ENCODE measurements at places on chromosomes 11 and 22.

DNA sequence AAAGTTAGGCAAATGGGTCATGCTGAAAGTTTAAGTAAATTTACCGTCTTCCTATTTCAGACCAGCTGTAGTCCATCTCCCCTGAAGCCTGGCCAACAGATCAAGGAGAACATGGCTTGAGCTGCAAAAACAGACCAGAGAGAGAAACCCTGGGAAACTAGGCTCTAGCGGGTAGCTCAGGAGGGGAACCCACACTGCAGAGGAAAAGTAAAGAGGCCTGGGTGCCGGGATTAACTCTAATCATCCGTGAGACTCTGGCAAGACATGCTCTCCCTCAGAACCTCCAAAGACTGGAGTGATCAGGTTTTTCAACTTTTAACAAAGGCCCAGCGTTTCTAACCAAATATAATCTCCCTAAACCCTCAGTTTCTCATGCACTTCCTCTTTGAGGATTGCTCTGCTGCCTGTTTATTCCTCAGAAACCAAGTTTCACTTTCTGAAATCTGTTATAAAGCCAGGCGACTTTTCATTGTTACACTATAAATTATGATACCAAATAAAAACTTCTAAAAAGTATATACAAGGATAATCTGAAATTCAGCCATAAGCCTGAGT, 67.5 kb downstream of the GAB2 start:
- no peak for DNase-seq

- no peak for DNase-seq
Observed at GRCh38 chr11:76453248-76453647, 8.4 kb downstream of the EMSY start.

- DNase-seq = no peak
Observed at GRCh38 chr11:119210050-119210449, 3.9 kb downstream of the CBL start.

DNA sequence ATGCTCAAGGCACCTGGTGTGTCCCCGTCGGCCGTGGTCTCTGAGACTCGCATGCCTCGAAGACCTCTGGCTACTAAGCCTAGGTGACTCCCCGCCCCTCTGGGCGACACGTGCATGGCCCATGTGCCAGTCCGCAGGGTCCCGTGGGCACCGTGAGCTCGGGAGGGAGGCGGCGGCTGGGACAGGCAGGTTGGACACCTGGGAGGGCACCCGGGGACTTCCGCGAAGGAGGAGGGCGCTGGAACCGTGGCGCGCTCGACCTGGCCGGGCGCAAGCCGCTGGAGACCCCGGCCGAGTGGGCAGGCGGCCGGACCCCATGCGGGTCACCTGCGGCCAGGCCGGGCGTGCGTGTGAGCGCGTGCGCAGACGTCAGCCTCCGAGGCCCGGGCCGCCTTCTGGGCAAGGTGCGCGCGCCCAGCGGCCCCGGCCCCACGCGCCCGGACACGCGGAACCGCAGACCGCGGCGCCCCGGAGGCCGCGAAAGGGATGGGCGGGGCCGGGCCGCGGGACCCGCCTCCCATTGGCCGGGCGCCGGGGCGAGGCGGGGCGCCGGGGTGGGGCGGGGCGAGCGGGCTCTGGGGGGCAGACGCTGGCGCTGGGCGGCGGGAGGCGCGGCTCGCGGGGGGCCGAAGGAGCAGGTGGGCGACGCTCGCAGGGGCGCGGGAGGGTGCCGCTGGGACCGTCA, 579 bp upstream of the RASD2 start:
- peak; percentile 66 for DNase-seq

GRCh38 chr22:22655452-22656290, 11.3 kb downstream of the GGTLC2 start:
- no peak for DNase-seq

DNA sequence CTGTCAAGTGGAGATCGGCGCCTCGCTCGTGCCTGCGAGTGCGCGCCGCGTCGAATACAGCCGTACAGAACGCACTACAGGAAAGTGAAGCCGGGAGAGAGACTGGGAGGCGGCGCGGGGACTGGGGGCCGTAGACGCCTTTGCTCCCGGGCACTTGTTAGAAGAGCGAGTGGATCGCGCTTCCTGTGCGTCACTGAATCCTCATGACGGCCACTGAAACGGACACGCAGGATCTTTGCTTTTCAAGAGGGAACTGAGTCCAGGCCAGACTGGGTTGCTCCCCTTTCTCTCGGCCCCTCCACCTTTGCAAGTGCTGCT, 314 bp downstream of the RIC8A start:
- DNase-seq = no peak

GRCh38 chr22:36946421-36947158, 33.2 kb downstream of the CSF2RB start:
- no peak for DNase-seq

GRCh38 chr11:18692941-18693760, 5.4 kb upstream of the TMEM86A start:
- DNase-seq = no peak

DNA sequence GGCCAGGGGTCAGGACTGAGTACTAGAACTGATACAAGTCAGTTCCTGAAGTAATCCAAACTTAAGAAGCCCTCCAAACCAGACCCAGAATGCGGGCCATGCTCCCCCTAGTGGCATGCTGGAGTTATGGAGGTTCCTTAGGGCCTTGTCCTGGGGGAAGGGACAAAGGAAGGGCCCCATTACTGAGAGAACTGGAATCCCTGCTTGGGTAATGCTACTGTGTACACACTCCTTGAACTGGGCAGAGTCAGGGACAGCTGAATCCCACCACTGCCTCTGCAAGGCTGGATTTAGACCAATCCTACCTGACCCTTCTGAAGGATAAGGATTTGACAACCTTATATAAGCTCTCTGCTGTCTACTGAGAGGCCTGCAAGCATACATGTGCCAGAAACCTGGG, 97.3 kb upstream of the AKIP1 start:
- peak; percentile 59 for DNase-seq

DNA sequence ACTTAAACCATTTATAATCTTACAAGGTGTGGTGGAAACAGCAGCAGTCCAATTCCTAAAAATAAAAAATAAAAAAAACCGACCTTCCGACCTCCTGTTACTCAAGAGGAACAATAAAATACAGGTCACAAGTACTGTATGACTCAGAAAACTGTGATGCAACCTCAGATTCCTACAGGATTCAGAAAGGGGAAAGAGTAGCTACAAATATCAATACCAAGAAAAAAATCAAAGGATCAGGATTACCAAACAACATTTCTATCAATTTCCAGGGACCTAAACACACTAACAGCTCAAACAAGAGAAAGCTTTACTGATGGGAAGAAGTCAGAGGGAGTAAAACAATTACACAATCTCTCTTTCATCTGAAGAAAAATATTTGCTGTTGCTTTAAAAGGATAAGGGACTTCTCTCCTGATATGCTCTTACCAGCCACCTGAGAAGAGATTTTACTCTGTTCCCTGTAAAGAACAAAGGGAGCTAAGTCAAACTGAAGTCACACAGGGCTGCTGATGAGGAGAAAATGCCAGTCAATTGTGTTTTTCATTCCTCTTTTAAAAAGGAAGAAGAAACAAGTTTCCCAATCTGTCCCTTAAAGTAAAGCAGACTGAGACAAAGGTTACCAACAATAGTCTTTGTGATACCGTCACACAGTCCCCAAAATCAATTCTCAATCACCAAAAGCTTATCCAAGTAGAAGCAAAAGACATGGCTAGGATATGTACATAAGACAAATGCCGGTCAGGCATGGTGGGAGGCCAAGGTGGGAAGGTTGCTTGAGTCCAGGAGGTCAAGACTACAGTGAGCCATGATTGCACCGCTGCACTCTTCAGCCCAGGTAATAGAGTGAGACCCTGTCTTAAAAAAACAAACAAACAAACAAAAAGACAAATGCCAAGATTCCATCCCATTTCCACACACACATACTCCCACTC, 39.3 kb downstream of the AMBRA1 start:
- no peak for DNase-seq

DNA sequence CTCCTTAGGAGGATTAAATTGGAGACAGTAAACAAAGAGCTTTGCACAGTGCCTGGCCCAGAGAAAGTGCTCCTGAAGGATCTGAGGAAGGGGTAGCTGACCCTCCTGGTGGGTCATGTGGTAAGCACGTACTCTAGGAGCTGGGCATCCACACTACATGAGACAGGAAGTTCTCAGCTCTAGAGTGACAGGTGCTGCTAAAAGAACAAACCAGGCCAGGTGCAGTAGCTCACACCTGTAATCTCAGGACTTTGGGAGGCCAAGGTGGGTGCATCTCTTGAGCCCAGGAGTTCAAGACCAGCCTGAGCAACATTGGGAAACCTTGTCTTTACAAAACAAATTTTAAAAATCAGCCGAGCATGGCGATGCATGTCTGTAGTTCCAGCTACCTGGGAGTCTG, 13.1 kb downstream of the SLC43A1 start:
- no peak for DNase-seq

GRCh38 chr22:35305525-35306070, 5.9 kb downstream of the TOM1 start:
- DNase-seq = no peak

DNA sequence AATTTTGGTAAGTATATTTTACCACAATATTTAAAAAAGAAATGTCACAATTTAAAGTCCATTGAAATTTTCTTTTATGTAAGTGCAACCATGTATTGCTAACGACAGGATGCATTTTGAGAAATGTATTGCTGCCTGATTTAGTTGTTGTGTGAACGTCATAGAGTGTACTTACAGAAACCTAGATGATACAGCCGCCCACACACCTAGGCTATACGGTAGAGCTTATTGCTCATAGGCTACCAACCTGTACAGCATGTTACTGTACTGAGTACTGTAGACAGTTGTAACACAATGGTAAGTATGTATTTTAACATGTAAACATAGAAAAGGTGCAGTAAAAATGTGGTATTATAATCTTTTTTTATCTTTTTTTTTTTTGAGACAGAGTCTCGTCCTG, 48.1 kb downstream of the CBL start:
- no peak for DNase-seq

DNA sequence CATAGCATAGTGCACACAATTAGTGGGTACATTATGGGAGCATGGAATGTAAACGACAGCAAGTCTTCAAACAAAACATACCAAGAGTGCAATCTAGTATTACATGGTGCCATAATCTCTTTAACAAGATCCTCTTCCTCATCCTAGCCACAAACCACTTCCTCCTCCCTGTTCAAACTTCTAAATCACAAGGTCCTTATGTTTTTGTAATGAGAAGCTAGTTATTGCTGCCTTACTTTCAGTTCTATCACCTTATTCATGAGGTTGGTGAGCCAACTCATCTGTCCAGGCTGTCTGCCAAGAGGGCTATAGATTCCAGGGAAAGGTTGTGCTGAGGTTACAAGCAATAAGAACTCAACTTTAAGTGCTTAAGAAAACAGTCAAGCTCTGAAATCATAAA, 195.4 kb upstream of the ARHGAP20 start:
- DNase-seq = no peak

- peak; percentile 70 for DNase-seq
Observed at GRCh38 chr11:64233913-64234586, at the start of gene VEGFB. Gene VEGFB (plus strand): TSS chr11:64234584. CDS start chr11:64234834, 250 bp downstream.

- no peak for DNase-seq
Observed at GRCh38 chr11:70836071-70836470, 416.3 kb downstream of the SHANK2 start.

DNA sequence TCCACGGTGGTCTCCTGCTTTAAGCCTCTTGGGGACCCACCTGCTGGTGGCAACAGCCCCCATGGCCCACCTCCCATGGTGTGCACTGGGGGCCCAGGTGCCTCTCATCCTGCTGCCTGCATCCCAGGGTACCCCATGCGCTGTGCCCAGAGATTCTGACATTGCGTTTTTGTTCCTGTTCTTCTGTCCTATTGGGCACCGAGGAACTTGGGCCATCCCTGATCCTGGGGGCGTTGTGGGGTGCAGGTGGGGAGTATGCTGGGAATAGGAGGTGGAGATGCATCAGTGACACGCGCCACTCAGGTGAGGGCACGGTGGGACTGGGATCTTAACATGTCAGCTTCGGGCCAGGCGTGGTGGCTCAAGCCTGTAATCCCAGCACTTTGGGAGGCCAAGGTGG, 12.4 kb upstream of the NAP1L4 start:
- DNase-seq = no peak

DNA sequence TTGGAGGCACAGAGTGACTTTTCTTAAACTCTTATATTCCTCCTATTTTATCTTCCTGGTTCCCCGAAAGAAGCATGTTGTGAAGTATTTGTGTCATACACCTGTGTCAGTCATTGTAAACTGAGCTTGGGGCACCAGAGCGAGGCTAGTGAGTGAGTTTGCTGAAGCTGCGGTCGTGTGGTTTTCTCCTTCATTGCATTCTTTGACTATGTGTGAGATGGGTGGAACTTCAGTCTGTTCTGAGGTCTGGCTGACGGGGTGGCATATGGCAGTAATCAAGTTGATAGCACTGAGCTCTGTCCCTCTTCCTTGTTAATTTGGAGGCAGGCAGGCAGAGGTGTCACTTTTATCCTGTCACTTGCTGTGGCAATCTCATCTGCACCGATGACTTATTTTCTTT, 4.2 kb downstream of the VPS26B start:
- DNase-seq = no peak

DNA sequence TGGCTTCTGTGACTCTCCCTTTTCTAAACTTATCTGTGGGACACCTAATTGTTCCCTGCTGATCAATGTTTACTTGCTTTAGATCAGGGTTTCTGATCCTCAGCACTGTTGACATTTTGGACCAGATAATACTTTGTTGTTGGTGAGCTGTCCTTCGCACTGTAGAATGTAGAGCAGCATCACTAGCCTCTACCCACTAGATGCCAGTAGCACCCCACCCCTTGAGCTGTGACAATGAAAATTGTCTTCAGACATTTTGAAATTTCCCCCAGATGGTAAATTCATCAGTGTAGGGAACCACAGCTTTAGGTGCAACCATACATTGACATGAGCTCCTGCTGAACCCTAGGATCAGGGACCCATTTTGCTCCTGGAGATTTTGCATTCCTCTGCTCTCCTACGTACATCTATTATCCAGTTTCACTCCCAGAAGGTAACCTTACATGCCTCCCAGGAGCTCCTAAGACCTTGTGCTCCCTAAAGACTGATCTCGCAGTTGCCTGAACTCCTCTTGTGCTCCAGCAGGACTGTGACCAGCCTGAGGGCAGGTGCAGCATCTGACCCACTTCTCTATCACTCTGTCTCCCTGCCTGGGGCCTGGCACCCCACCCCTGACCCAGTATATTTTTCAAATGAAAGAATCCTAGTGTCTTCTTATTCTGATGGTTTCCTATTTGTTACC, 107.8 kb downstream of the FAR1 start:
- DNase-seq = no peak

- no peak for DNase-seq
Observed at GRCh38 chr22:31089160-31090100, 8.3 kb downstream of the SMTN start.

DNA sequence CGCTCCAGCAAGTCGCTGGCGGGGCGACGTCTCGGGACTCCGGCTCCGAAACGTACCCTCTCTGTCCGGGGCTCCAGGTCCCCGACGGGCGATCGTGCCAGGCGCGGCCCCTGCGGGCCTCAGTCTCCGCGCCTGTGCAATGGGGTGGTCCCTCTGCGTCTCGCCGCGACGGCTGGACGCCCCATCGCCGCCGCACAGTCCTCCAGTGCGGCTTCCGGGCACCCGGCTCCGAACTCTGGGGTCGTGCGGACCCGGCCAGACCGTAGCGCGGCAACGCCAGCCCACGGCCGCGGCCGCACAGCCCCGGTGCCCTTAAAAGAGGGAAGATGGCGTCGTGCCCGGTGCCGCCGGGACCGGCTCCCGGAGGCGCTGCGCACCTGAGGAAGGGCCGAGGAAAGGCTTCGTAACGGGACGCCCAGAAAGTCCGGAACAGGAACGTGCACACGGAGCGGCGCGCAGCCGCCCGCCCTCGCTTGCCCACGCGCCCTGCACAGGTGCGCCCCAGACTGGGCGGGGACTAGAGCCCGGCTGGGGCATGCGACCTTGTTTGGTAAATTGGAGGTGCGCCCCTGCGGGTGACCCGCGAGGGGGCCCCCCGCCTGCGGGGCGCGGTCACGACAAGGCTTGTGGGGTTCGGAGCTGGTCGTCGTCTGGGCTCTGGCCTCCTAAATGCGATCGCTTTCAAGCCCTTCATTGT, 525 bp downstream of the BIK start:
- DNase-seq = no peak

Data from putamen (tissue), 1 donor.